Fibroblast of skin of right biceps (primary cell): ENCODE measurements at places on chromosomes 6 and 20.
A peak's percentile ranks its signal among the peaks of the same experiment; 100 is the strongest.

DNA sequence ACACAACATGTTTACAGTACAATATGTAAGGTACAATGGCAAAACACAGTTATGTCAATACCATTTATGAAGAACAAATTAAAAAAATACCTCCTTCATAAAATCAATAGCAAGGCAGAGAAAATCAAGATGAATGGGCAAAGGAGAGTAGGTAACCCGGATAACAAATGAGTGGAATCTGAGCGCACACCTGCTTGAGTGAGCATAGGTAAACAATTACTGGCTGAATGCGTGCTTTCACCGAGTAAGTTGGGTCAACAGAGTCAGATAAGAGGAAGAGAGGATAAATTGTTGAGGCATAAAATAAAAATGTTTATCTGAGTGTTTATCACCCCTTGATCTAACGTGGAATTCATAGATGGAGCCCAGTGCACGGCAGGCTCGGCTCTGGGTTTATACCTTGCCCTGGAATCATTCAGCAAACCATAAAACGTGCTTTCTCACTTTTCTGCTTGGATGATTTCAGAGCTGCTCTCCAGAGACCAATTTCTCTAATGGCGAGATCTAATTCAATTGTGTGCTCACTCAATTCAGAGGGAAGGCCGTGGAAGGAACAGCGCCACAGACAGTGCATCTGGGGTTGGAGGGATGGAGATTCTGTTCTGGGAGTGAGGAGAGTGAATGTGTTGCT lies 224.8 kb upstream of the MAP3K7 start:
- no peak for DNase-seq

GRCh38 chr20:49385465-49385864 lies 97.0 kb downstream of the KCNB1 start:
- peak; percentile 23 for DNase-seq

- no peak for DNase-seq
Measured at GRCh38 chr6:74318738-74319137, 622.7 kb downstream of the CD109 start.

DNA sequence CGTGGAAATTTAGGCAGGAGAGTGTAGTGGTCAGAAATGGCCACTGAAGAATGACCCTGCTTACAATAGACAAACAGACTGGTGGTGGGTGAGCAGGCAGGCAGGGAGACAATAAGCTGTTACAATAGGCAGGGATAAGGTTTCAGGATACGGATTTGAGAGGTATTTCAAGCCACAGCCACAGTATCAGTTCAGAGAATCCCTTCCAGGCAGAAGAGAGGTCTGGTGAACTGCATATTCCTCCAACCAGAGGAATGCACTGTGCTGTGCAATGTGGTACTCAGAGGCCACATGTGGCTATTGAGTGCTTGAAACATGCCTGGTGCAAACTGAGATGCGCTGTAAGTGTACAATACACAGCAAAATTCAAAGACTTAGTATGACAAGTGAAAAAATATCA lies 20.6 kb downstream of the RMND1 start:
- no peak for DNase-seq

GRCh38 chr6:14721103-14721758 lies 524.6 kb upstream of the JARID2 start:
- no peak for DNase-seq
